Aorta (tissue), 5 donors: ENCODE measurements at places on chromosomes 6 and 20. TPM values are rescaled to one million over a fixed set of nuclear protein-coding genes. Genes with fewer than 3 reads are reported as not detected.

GRCh38 chr6:131890091-131890490 is 61.1 kb downstream of the CCN2 start:
- H3K27ac ChIP-seq, result no peak overlapping the region
- H3K36me3 ChIP-seq, result peaks cover 2% of the 10 kb centered on the region
- no peaks in the 10 kb centered on the region for H3K27me3 ChIP-seq
- no peak overlapping the region for H3K4me3 ChIP-seq
- DNase-seq, result no peak

GRCh38 chr6:129677620-129678325 is 32.2 kb downstream of the ARHGAP18 start:
- no peak overlapping the region for H3K27ac ChIP-seq
- H3K4me3 ChIP-seq, result no peak overlapping the region
- H3K4me1 ChIP-seq, result no peaks in the 10 kb centered on the region

DNA sequence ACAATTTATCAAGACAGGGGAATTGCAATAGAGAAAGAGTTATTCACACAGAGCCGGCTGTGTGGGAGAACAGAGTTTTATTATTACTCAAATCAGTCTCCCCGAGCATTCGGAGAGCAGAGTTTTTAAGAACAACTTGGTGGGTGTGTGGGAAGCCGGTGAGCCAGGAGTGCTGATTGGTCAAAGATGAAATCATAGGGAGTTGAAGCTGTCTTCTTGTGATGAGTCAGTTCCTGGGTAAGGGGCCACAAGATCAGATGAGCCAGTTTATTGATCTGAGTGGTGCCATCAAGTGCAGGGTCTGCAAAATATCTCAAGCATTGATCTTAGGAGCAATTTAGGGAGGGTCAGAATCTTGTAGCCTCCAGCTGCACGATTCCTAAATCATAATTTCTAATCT is 50.0 kb upstream of the ECI2 start:
- H3K36me3 ChIP-seq, result no peaks in the 10 kb centered on the region

- no peak for DNase-seq
- no peak overlapping the region for H3K27ac ChIP-seq
- no peak overlapping the region for H3K4me3 ChIP-seq
Observed at GRCh38 chr20:59074456-59074855, 31.9 kb upstream of the PRELID3B start.

Gene WFDC10B
- not detected for total RNA-seq

- no peaks in the 10 kb centered on the region for H3K36me3 ChIP-seq
- H3K4me1 ChIP-seq, result no peaks in the 10 kb centered on the region
- no peak for DNase-seq
- no peak overlapping the region for H3K4me3 ChIP-seq
Observed at GRCh38 chr6:167227984-167228383, 63.1 kb upstream of the UNC93A start.

Gene CDH22
- total RNA-seq, result not detected

DNA sequence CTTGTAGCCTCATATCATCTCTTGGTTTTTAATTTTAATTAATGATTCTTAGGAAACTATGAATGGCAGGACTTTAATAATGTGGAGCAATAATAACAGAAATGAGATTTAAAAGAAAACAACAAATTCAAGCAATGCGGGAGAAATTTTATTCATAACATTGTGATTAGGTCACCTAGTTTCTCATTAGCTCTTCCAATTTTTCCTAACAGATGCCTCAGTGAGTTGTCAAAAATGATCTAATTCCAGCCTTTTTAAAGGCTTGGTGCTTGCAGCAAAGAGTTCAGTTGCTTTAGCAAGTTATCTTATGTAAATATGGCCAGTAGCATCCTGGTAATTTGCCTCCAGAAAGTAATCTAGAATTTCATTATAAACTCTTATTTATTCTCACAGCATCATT is 20.4 kb downstream of the PDE7B start:
- H3K4me3 ChIP-seq, result no peak overlapping the region
- DNase-seq, result no peak
- H3K4me1 ChIP-seq, result no peaks in the 10 kb centered on the region
- no peaks in the 10 kb centered on the region for H3K27me3 ChIP-seq
- H3K36me3 ChIP-seq, result no peaks in the 10 kb centered on the region

Gene LAMA2
- total RNA-seq, result 40.9 TPM

DNA sequence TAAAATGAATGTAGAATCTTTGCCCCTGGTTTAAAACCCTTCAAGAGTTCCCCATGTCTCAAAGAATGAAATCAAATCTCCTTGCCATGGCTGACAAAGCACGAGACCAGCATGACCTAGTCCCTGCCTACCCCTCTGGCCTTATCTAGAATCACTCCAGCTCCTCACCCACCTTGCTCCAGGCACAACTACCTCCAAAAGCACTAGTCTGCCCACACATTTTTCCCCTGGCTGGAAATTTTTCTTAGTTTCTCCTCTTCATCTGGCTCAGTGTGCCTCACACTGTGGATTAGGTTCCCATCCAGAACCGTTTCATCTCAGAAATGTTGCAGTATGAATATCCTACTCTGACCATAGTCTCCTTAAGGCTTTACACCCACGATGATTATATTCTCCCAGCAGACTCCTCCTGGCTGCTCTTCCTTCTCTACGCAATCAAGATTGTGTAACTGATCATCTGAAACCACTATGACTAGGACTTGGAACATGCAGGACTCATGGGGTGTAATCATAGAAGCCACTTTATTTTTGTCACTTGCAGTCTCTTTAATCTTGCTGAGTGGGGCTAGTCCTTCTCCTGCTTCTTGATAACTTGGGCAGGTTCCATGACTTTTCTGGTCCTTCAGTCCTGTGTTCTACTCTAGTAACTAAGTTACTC is 7.8 kb upstream of the MRS2 start:
- H3K27ac ChIP-seq, result no peak overlapping the region
- no peaks in the 10 kb centered on the region for H3K4me1 ChIP-seq
- DNase-seq, result no peak
- H3K4me3 ChIP-seq, result no peak overlapping the region
- H3K27me3 ChIP-seq, result no peaks in the 10 kb centered on the region
- H3K36me3 ChIP-seq, result no peaks in the 10 kb centered on the region

- no peak overlapping the region for H3K27ac ChIP-seq
- DNase-seq, result no peak
- H3K4me3 ChIP-seq, result no peak overlapping the region
- no peaks in the 10 kb centered on the region for H3K27me3 ChIP-seq
Observed at GRCh38 chr20:46158476-46158987, 40.4 kb downstream of the CD40 start.

DNA sequence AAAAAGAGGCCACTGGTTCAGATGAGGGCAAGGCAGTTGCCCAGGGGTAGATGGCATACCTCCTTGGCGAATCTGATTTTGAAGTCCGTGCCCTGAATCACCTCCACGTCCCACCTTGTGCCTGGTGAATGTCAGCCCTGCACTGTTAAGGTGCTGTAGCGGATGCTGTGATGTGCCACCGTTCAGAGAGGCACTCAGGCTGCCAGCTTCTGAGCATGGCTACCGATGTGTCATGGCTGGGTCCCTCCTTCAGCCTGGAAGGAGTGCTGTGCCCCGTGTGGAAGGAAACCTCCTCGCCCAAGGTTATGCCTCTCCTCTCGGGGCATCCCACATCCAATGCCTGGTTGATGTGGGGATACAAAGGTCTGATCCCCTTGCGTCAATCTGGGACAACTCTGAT is 43.6 kb downstream of the UST start:
- H3K36me3 ChIP-seq, result no peaks in the 10 kb centered on the region
- no peaks in the 10 kb centered on the region for H3K27me3 ChIP-seq
- DNase-seq, result no peak
- no peak overlapping the region for H3K27ac ChIP-seq

GRCh38 chr6:129749749-129750120 is 39.8 kb upstream of the ARHGAP18 start:
- H3K4me1 ChIP-seq, result peaks cover 2% of the 10 kb centered on the region
- H3K27me3 ChIP-seq, result no peaks in the 10 kb centered on the region

- H3K27ac ChIP-seq, result no peak overlapping the region
- H3K27me3 ChIP-seq, result no peaks in the 10 kb centered on the region
- H3K4me3 ChIP-seq, result no peak overlapping the region
- H3K36me3 ChIP-seq, result no peaks in the 10 kb centered on the region
- no peak for DNase-seq
Observed at GRCh38 chr6:32047539-32047854, 9.3 kb downstream of the CYP21A2 start.

DNA sequence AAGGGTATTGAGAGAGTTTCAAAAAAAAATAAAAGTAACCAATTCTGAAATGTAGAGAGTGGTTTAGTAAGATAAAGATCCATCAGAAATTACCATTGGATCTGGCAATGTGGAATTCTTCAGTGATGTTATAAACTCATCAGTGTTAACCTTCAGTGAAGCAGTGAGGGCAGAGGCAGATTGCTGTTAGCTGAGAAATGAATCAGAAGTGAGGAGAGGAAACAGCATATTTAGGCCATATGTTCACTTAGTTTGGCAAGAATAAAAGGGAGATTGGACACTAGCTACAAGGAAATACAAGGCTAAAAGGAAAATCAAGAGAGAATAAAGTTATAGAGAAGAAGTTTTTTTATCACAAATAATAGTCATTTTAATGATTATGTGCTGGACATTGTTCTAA is 9.6 kb downstream of the KCNQ5 start:
- H3K36me3 ChIP-seq, result no peaks in the 10 kb centered on the region
- no peak overlapping the region for H3K4me3 ChIP-seq
- no peak for DNase-seq
- no peaks in the 10 kb centered on the region for H3K4me1 ChIP-seq
- H3K27me3 ChIP-seq, result no peaks in the 10 kb centered on the region
- no peak overlapping the region for H3K27ac ChIP-seq

GRCh38 chr20:2750491-2751251 is 49.8 kb downstream of the CPXM1 start:
- DNase-seq, result peak; percentile 82
- H3K27ac ChIP-seq, result no peak overlapping the region
- H3K4me1 ChIP-seq, result no peaks in the 10 kb centered on the region
- H3K4me3 ChIP-seq, result no peak overlapping the region

- H3K27me3 ChIP-seq, result no peaks in the 10 kb centered on the region
- no peak overlapping the region for H3K27ac ChIP-seq
- H3K36me3 ChIP-seq, result no peaks in the 10 kb centered on the region
- no peak overlapping the region for H3K4me3 ChIP-seq
- DNase-seq, result no peak
Observed at GRCh38 chr6:79802657-79803300, 144.6 kb downstream of the ELOVL4 start.

- no peak overlapping the region for H3K4me3 ChIP-seq
- no peaks in the 10 kb centered on the region for H3K36me3 ChIP-seq
- H3K27me3 ChIP-seq, result no peaks in the 10 kb centered on the region
- no peaks in the 10 kb centered on the region for H3K4me1 ChIP-seq
- H3K27ac ChIP-seq, result no peak overlapping the region
Observed at GRCh38 chr6:13836170-13836569, 21.8 kb upstream of the MCUR1 start.

Gene CST4
- not detected for total RNA-seq
